SIG-M5 (cell line): ENCODE measurements at places on chromosomes 13 and 19.

DNA sequence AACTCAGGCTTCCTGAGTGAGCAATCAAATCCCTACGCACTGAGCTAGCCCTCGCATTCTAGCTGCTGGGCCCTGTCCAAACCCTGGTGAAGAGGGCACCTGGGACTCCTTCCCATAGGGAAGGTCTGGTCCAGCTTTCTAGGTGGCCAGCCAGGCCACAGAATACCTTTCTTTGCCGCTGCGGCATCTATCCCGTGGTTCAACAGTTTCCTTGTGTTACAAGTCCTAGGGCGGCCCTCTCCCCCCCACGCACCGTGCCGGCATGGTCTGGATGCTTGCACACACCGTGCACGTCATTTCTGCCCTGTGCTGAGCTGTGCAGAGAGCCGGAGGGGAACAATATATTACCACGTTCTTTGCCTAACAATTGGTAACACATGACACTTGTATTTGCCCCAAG lies 164.6 kb upstream of the TSHZ3 start:
- no peak for DNase-seq

DNA sequence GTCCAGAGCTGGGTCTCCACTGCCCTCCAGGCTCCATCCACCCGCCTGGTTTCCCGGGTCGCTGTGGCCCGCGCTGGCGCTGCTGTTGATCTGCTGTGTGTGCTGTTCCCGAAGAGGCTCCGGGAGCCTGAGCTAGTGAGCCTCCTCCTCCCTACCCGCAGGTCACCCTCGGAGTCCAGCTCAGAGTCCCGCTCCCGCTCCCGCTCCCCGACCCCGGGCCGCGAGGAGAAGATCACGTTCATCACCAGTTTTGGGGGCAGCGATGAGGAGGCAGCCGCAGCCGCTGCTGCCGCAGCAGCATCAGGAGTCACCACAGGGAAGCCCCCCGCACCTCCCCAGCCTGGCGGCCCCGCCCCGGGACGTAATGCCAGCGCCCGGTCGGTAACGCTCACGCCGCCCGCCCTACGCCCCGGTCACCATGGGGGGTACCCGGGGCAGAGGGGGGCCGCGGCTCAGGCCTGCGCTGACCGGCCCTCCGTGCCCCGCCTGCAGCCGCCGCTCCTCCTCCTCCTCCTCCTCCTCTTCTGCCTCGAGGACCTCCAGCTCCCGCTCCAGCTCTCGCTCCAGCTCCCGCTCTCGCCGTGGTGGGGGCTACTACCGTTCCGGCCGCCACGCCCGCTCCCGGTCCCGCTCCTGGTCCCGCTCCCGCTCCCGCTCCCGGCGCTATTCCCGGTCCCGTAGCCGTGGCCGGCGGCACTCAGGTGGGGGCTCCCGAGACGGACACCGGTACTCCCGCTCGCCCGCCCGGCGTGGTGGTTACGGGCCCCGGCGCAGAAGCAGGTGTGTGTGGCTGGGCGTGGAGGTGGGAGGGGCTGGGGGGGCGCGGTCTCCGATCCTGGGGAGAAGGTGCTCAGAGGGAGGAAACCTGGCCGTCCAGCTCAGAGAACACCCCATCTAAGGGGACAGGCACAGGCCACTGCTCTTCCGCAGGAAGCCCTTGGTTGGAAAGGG lies 12.2 kb downstream of the ZNF296 start:
- DNase-seq, result no peak

DNA sequence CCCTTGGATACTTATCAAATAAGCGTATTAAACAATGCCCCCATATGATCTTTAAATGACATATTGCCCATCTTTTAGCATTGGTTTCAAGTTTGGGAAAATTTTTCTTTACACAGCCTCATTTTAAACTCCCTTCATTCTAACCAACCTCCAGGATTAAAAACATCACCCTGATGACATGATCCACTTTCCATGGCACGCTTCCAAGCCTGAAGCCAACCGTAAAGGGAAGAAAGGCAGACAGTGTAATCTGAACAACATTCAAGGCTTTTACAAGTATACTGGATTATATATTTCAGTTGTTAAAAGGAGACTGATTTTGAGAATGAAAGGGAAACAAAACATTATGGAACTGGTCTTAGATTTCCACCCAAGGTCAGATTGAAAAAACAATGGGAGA lies 1721.9 kb downstream of the OLFM4 start:
- DNase-seq, result no peak

DNA sequence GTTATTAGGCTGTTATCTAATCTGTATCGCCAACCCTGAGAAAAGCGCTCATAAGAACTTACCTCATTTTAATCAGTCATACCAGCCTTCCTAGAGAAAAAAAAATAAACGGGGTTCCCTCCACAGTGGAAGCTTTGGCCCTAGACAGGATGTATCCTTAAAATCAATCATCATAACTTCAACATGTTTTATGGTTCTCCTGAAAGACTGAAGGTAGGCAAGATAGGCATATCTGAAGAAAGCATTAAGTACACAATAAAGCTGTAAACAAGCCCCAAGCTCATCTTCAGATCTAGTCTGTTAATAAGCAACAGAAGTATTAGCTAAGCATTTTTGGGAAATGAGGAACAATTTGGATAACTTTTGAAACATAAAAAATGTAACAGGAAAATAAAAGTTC lies 18.7 kb upstream of the SERP2 start:
- no peak for DNase-seq
